ENCODE measurements at places on chromosomes 12 and 14.

GRCh38 chr12:96263449-96263902, 69.3 kb downstream of the ELK3 start:
- no peak for DNase-seq

GRCh38 chr14:95896498-95897135, 20.0 kb downstream of the TUNAR start:
- no peak for DNase-seq

- DNase-seq = no peak
Measured at GRCh38 chr14:56005191-56006053, 112.8 kb upstream of the PELI2 start.

- no peak for DNase-seq
Measured at GRCh38 chr14:101174980-101175606, 271.6 kb upstream of the RTL1 start.

DNA sequence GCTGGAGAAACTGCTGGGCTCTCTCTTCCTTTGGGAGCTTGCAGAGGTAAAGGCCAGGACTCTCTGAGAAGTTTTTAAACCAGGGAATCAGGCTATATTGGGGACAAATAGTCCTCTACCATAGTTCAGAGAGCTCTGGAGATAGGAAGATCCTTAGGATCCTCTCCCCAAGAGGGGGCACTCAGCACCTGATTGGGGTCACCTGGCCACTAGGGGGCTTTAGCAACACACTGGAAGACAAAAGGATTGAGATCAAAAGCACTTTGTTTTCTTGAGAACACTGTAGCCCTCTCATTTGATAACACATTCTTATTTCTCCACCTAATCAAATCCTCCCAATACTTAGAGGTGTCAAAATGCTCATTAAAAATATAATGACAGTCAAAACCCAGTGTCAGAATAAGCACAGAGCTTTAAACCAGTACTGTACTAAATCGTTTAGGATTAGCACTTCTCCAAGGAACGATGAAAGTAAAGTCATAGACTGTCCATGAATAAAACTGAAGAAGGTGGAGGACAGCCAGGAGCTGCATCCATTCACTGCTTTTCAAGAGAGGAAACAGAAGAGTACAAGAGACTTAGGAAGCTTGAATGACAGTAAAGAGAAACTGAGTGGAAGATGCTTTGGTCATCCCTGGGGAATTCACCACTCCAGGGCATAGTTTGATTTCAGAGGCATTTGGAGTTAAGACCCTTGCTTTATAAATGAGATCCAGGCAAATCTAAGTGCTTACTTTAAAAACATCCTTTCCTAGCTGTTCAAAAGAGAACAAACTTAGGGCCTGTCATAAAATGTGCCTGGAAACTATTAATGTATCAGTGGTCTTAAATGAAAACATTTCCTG, 26.5 kb downstream of the BMP4 start:
- DNase-seq = no peak

DNA sequence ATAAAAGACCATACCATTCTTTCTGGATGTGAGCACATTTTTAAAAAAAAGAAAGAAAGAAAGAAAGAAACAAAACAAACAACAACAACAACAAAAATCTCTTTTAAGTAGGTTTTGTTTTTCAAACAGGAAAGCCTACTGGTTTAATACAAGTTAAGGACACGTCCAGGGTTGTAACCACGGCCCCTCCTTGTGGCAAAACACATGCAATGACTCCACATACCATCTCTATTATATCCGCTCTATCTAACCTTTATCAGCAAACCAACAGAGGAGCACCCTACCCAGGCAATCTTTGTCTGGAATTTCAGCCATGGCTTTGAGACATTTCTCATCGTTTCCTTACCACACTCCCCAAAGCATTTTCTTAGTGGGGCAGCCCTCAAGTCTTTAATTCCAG, 360.5 kb upstream of the TMPO start:
- DNase-seq = no peak

GRCh38 chr14:41586237-41586636, 20.4 kb upstream of the LRFN5 start:
- DNase-seq = no peak

- DNase-seq = no peak
Measured at GRCh38 chr14:42185718-42186117, 579.0 kb downstream of the LRFN5 start.

- no peak for DNase-seq
Measured at GRCh38 chr12:123532808-123533649, 490 bp downstream of the RILPL1 start.

GRCh38 chr14:80629606-80630005, 311.9 kb downstream of the CEP128 start:
- DNase-seq = no peak

GRCh38 chr12:5944688-5945070, 380 bp downstream of the ANO2 start:
- DNase-seq = no peak

DNA sequence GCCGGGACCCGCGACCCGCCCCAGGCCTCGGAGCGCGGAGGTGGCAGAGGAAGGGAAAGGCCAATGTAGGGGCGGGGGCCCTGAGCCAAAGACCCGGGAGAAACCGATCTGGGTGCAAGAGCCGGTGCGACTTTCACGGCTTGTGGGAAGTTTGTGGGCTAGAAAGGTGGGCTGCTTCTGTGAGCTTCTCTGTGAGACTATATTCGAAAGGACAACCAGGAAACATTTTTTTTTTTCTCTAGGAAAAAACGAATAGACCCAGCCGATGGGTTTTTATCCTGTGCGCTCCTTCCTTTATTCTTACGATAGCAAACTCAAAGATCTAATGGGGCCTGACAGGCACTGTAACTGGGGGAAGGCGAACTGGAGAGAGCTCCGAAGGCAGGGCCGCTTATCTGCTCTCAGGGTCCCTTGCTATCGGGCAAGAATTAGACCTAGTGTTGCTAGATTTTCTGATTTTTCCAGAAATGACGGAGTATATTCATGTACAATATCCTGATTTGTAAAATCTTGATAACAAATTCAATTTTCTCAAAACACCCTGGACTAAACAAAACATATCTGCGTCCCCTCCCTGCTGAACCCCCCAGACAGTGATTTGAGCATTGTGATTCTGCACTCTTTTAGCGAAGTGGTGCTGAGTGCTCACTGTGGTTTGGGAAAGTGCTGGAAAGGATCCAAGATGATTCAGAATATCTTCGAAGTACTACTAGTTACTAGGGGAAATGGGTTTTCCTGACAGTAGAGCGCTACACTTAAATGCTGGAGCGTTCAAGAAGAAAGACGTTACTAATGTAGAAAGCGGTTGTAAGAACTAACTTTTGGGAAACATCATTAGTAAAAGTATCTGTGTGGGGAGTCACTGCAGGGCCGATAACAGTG, 563 bp upstream of the STXBP6 start:
- no peak for DNase-seq

GRCh38 chr12:100858656-100859055, 64.1 kb downstream of the ANO4 start:
- DNase-seq = no peak

DNA sequence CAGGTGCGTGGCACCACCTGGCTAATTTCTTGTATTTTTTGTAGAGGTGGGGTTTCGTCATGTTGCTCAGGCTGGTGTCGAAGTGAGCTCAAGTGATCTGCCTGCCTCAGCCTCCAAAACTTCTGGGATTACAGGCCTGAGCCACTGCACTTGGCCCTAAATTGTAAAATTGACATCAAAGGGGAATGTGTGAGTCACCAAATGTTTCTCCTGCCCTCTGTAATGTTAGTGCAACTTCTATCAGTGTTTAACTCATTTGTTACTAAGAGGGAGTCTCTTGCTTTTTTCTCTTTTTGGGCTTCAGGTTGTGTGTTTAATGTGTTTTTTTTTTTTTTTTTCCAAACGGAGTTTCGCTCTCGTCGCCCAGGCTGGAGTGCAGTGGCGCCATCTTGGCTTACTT, 2.3 kb downstream of the TULP3 start:
- DNase-seq = no peak

DNA sequence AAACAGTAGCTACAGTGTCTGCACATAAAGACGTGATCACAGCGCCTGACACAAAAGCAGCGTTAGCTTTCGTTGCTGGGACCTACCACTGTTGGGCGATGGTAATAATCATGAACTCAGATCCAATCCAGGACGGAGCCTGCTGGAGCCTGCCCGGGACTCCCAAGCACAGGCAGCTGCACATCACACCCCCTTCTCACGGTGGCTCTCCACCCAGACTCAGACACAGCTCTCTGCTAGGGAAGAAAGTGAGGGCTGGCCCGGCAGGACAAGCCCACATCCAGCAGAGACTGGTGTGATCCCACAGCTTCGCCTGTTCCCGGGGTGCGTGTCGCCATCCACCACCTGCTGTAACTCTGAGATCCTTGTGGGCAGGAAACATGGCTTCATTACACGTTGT, 49.9 kb upstream of the FOXN3 start:
- DNase-seq = no peak

DNA sequence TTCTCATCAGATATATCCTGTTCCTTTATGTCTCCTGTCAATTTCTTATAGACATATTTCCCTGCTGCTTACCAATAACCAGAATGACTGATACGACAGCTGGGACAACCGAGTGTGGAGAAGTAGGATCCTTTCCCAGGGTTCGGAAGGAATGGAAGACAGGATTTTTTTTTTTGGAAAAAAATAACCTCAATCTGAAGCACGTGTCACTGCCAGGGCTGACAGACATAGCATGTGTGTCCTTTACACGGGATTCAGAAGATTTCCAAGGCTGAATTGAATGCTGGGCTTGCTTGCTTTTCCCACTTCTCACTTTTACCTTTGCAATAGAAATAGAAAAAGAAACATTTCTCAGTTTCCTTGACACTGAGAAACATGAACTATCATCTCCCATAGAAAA, 245.7 kb downstream of the GRIN2B start:
- no peak for DNase-seq

- DNase-seq = no peak
Measured at GRCh38 chr12:28088566-28089272, 101.5 kb upstream of the CCDC91 start.

DNA sequence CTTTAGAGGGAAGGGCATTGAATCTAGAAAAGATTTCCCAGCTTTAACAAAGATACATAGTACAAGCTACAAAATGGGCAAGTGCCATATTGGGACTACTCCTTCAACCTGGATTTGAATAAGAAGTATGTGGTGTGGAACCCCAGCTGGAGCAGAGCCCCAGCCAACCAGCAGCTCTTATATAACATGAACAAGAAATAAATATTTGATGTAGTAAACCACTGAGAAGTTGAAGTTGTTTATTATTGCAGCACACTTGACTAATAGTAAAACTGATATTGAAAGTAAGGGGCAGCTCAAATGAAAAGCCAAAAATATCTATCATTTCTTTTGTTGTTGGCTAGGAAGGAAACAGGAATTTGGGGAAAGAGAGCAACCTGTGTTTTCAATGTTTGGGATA, 701.8 kb downstream of the TMTC2 start:
- no peak for DNase-seq

DNA sequence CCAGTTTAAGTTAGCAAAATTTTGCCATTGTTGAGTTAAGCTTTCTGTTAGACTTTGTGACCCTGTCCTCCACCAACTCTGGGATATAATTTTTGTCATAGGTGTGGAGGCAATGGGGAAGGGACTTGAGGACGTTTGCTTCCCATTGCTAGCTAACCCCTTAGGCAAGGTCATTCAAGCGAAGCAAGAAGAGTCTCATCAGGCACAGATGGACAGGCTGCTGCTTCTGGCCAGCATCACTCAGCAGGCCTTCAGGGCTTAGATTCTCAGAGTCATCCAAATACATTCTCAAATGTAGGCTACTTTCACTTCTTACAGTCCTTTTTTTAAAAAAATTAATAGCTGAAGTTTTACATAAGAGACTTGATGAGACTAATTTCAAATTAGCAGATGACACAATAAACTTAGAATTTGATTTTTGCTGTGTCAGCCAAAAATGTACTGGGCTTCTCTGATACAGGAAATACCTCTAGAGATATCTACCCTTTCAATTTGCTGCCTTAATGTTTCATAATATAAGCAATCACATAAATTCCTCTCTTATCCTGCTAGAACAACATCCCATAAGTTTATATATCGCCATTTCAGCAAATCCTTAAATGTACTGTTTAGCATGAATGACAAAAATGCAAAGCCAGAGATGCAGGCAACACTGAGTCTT, 875.2 kb downstream of the FLRT2 start:
- DNase-seq = no peak

GRCh38 chr12:55060470-55060869, 40.7 kb downstream of the NEUROD4 start:
- no peak for DNase-seq

DNA sequence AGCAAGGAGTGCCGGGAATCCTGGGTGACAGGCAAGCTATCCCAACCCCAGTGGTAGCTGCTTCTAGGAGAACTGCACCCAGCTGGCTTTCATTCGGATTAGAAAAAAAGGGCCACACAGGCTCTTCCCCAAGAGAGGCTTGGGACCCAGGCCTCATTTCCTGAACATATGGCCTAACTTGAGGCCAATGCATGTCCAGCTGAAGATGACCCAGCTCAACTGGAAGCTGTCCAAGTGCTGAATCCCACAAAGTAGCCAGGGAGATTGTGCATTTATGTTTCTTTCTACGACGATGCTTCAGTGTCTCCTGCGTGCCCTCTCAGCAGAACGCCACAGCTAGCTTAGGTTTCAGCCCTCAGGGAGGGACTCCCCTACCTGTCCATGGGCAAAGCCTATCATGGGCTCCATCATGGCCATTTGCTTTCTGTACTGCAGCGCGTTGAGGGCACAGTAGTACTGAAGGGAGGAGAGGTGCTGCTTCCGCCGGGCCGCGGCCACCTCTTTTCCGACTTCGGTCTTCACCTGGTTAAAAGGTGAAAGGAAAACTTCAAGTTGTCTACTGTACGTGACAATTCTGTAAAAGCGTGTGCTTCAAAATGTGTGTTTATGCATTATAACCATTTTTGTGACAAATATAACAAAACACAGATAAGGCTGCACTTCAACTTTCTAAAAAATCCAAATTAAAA, 29.1 kb downstream of the APPL2 start:
- DNase-seq = no peak

DNA sequence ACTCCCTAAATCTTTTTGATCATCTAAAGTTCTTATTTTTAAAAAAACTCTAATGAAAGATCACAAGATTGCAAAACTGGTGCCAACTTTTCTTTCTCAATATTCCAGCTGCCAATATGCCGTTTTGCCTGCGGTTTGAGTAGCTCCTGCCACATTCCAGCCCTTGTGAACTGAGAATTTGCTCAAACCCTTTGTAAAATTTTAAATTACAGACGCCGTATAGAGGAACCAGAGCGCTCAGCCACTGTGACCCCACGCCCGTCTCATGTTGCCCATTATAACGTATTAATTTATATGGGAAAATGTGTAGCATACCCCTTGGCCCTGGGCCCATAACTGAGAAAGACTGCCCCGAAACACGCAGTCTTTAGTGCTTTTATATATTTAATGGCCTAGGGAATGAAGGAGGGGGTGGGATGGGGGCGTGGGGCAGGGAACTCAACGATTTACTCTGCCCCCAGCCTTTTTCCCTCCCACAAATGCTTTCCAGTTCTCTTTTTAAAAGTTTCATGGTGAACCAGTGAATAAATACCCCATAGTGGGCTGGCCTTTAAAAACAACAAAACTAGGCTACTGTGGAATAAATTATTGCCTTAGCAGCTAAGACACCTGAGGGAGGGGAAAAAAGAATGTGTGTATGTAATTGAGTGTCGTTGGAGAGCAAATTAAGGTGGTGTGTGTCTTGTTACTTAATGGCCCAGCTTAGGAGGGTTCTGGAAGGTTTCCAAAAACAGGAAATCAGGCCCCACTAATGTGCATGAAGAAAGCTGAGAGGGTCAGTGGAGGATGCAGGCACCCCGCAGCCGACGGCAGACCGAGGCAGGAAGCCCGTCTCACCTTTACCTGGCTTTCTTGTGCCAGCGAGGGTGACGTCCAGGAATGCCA, 45.7 kb upstream of the RFLNA start:
- DNase-seq = no peak

All from stimulated activated CD4-positive, alpha-beta T cell treated with anti-CD3 and anti-CD28 coated beads, TNF-alpha, amount 100 ng/mL, for 4 hours (primary cell).